Stimulated activated CD4-positive, alpha-beta T cell treated with anti-CD3 and anti-CD28 coated beads, Interleukin-1b, Interleukin-23, amount 100 ng/mL, for 48 hours (primary cell): ENCODE measurements at places on chromosomes 3 and 15.

DNA sequence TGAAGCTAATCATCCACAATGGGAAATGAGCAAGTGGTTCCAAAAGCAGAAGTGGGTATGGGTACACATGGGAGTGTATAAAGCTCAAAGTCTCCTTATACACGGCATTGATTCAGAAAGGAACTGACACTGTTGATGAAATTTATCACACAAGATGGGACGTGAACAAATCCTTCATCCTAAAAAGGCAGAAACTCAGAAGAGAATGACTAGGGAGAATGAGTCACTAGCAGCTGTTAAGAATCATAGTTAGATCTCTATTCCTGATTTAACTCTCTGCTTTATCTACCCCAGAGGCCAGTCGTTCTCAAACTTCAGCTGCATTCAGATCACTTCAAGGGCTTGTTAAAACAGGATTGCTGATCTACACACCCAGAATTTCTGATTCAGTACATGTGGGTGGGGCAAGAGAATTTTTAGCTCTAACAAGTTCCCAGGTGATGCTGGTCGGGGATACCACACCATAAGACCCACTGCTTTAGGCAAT lies 97.7 kb upstream of the PHLDB2 start:
- peak; percentile 44 for DNase-seq

- peak; percentile 75 for DNase-seq
Observed at GRCh38 chr3:151203051-151203420, at the start of gene GPR171. GPR171 (minus strand) TSS chr3:151203216; CDS start chr3:151199386, 3,830 bp downstream.

DNA sequence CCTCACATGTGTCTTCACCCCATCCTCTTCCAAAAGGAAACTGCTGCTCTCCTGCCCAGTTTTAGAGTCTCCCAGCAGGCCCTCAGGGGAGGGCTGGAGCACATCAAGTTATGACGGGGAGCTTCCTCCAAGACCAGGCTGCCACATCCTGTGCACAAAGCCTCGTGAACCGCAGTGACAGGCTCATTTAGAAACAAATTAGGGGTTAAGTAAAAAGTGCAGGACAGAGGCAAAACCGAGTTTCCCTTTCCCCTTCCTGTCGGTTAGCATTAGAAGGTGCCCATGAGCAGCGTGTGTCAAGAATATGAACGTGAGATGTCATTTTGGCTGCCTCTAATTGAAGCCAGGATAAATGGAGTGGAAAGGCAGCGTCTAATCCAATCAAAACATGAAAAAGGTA lies 199.7 kb downstream of the ARRDC4 start:
- DNase-seq, result peak; percentile 44

GRCh38 chr3:53571264-53571663 lies 76.9 kb downstream of the CACNA1D start:
- DNase-seq, result no peak

DNA sequence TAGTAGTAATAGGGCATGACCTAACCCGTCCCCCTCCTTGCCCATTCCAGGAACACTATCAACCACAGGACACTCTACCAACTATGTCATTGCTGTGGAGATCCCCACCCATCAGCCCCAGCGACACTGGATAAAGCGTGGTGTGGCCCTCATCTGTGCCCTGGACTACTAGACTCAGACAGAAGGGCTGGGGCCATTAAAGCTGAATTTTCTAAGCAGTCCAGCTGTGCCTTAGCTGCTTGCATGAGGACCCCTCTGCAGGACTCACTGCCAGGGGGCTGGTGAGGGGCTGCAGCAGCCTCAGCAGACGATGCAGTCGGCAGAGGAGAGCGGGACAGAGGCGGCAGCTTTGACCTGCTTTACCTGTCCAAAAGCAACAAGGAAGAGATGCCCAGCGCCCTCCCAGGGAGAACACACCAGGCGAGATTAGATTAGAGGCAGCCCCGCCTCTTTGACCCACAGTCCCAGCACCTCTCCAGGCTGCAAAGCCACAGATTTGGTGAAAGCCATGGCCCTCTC lies 44.6 kb downstream of the SEMA3G start:
- no peak for DNase-seq

DNA sequence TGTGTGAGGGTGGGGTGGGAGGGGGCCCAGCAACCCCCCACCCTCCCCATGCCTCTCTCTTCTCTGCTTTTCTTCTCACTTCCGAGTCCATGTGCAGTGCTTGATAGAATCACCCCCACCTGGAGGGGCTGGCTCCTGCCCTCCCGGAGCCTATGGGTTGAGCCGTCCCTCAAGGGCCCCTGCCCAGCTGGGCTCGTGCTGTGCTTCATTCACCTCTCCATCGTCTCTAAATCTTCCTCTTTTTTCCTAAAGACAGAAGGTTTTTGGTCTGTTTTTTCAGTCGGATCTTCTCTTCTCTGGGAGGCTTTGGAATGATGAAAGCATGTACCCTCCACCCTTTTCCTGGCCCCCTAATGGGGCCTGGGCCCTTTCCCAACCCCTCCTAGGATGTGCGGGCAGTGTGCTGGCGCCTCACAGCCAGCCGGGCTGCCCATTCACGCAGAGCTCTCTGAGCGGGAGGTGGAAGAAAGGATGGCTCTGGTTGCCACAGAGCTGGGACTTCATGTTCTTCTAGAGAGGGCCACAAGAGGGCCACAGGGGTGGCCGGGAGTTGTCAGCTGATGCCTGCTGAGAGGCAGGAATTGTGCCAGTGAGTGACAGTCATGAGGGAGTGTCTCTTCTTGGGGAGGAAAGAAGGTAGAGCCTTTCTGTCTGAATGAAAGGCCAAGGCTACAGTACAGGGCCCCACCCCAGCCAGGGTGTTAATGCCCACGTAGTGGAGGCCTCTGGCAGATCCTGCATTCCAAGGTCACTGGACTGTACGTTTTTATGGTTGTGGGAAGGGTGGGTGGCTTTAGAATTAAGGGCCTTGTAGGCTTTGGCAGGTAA lies 8.1 kb downstream of the FAM131A start:
- DNase-seq, result no peak

- no peak for DNase-seq
Observed at GRCh38 chr3:20974396-20974795, 776.6 kb downstream of the ZNF385D start.

GRCh38 chr3:132464066-132464465 lies 46.8 kb downstream of the DNAJC13 start:
- DNase-seq, result no peak

GRCh38 chr3:117874028-117874690 lies 1160.5 kb downstream of the IGSF11 start:
- DNase-seq, result no peak

- no peak for DNase-seq
Observed at GRCh38 chr3:151589311-151589710, 128.4 kb upstream of the IGSF10 start.

DNA sequence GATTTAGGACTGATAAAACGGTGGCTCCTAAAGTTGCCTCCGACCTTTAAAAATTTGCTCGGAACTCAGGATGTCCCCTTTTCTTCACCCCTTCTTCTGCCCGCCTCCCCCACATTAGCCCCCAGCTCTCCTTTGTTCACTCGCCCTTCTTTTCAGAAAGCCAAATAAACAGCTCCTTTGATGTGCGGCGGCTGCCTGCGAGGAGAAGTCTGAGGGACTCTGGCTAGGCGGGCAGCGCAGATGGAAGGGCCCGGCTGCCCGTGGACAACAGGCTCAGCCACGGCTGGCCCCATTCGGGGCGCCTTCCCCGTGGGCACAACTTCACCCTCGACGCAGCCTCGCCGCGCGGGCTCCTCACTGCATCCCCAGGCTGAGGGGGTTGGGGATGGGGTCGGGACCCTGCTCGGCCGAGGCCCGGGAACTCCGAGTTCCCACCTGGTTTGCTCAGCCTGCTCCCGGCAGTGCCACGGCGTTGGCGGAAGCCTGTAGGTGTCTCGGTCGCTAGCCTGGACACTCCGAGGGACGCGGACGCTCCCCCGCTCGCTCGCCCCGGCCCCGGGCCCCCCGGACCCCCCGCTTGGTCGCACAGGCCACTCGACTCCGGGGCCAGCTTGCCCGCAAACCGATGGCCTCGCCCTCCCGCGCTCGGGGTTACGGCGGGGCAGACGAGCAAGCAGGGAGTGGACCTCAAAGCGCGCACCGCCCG lies 897 bp upstream of the TLE3 start:
- peak; percentile 21 for DNase-seq

GRCh38 chr15:87133704-87134103 lies 1054.0 kb downstream of the AGBL1 start:
- no peak for DNase-seq

GRCh38 chr3:159924411-159924810 lies 64.2 kb upstream of the IL12A start:
- DNase-seq, result no peak

GRCh38 chr3:190345027-190345821 lies 23.0 kb upstream of the CLDN1 start:
- DNase-seq, result no peak

DNA sequence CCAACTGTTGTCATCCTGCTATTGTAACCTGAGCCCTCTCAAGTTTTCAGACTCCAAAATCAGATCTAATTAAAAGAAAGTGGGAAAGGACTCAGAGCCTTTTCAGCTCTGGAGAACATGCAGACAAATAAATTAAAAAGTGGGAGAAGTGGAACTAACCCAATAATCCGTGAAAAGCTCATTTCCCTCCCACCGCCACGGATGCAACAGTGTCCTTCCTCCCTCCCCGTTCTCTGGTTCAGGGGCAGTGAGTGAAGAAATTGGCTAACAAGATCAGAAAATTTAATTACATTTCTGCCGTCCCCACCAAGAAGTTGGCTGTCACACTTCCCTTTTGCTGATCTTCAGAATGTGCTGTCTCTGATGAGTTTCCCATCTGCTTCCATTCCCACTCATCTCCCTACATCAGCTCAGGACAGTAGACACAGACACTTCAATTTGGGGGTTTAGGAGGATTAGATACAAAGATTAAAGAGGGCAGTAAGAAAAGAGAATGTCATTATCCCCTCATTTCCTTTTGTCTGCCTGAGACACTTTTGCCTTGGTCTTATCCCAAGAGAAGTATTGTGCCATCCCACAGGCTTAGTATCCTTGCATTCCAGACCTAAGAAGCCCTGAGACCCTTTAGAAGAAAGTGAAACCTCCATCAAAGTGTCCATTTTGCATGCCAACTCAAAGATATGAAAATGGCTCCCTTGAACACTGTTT lies 335.7 kb upstream of the PPP2R3A start:
- DNase-seq, result no peak

GRCh38 chr3:40170395-40170794 lies 139.1 kb upstream of the EIF1B start:
- DNase-seq, result no peak

DNA sequence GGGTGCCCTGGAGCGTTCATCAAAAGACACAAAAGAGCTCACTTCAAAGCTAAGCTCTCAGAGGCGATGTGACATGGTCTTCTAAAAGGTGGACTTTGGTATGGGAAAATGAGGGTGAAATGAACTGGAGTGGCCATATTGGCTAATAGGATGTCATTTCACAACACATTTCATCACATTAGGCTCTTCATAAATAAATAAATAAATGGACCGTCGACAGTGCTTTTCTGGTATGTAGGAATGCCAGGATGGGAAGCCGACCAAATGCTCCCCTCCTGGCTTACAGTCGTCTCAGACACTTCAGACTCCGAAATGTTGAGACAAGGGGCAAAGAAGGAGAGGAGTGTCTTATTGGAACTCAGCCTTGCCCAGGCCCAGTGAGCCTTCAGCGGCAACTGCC lies 383.0 kb downstream of the NTRK3 start:
- no peak for DNase-seq

DNA sequence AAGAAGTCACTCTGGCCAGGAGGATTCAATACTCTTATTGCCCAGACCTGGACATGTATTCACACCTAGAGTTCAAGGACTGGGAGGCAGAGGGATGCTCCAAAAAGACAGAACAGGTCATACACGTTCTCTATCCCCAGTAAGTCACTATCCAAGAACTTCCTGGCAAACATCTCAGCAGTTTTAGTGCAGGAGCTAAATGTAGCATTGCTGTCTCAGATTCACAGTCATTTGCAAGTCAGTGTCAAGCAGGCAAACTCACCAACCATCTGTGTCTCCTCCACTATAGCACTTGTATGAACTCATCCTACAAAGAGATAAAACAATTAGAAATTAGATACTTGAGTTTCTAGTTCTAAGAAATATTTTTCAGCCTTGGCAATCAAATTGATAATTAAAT lies 38.4 kb downstream of the ABHD17C start:
- DNase-seq, result no peak

- DNase-seq, result no peak
Observed at GRCh38 chr3:122984650-122985049, 42.9 kb downstream of the SEMA5B start.

- no peak for DNase-seq
Observed at GRCh38 chr3:127064391-127065137, 81.6 kb downstream of the PLXNA1 start.

GRCh38 chr15:64522226-64522823 lies 61.9 kb downstream of the ZNF609 start:
- no peak for DNase-seq

GRCh38 chr3:69092030-69092516 lies 7.3 kb downstream of the ARL6IP5 start:
- DNase-seq, result no peak

DNA sequence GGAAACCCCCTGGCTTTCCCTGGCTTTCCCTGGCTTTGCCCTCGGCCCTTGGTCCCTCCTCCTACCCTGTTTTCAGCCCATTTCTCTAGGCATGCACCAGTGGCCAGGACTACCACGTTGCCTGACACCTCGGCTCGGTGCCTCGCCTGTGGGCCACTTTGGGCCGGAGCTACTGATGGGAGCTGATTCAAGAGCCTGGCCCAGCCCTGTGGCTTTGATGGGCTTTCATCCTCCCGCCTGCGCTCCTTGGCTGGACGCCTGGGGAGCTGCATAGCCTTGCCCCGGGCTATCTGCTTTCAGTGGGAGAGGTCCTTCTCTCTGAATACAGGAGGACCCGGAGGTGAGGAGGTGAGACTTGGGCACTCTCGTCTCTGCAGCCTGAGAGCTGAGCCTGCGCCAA lies 192.7 kb upstream of the HES1 start:
- DNase-seq, result no peak

DNA sequence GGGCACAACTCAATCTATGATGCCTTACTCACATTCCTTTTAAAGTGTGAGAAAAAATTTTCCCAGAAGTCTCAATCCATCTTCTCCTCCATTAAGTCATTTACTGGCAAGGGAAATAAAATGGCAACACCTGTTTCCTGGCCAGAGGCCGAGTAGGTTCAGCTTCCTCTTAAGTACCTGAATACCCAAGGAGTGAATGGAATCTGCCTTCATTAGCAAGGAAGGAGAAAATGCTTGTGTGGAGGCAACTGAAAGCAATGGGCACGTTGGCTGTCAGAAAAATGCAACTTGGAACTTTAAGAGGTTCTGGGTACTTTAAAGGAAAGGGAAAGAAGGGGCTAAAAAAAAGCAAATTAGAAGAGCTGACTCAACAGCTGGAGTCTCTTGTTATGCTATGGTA lies 423.6 kb upstream of the ARL6 start:
- no peak for DNase-seq

- no peak for DNase-seq
Observed at GRCh38 chr3:113535898-113536297, 3.5 kb downstream of the SIDT1 start.

DNA sequence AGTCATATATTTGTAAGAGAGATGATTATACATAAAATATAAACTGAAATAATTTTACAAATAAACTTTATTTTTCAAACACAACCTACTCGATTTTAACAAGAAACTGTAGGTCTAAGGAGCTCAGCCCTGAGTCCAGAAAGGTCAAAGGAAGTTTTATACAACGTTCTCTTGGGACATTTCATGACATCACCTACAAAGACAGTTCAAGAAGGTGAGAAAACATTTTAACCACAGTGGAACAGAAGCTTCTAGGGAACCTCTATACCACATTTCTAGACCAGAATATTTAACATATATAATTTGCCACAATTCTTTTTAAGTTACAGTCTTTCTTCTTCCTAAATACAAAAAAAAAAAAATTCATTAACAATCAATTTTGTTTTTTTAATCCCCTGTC lies 40.1 kb downstream of the CBLB start:
- DNase-seq, result no peak

- no peak for DNase-seq
Observed at GRCh38 chr3:178966299-178967176, 105.1 kb downstream of the ZMAT3 start.
